ENCODE measurements at places on chromosomes 3 and 15. TPM values are rescaled to one million over a fixed set of nuclear protein-coding genes. Genes with fewer than 3 reads are reported as not detected.

GRCh38 chr3:94714194-94714593 lies 651.3 kb downstream of the NSUN3 start:
- DNase-seq = no peak

ACTRT3 gene
- 0.11 TPM for total RNA-seq

ANKRD63 gene
- not detected for total RNA-seq

DNA sequence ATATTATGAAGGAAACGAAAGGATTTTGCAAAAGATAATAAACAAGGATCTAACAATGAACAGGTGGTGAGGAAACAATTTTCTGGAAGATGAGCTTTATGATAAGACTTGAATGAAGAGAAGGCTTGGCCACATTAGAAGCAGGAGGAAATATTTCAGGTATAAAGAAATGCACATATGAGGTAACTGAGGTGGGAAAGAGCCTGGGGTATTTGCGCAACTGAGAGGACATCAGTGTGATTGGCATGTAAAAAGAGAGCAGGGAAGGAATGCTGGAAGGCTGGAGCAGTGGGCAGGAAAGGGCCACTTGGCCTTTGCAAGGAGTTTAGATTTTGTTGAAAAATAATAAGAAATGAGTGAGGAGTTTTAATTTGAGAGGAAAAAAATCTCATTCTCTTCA lies 414.4 kb upstream of the TMCO5A start:
- no peak for DNase-seq

GRCh38 chr3:128424508-128425069 lies 42.1 kb downstream of the DNAJB8 start:
- DNase-seq = no peak

DNA sequence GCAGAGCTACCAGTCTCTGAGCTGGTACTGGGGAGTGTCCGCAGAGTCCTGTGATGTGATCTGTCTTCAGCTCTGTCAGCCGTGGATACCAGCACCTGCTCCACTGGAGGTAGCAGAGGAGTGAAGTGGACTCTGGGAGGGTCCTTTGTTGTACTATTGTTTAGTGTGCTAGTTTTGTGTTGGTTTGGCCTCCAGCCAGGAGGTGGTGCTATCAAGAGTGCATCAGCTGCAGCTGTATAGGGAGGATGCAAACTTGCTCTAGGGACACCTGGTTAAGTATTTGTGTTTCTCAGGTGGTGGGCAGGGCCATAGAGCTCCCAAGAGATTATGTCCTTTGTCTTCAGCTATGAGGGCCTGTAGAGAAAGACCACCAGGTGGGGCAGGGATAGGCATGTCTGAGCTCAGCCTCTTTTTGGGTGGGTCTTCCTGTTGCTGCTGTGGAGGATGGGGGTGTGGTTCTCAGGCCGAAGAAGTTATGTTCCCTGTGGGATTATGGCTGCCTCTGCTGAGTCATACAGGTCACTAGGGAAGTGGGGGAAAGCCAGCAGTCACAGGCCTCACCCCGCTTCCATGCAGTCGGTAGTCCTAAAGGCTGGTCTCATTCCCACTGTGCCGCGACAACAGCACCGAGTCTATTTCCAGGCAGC lies 443.2 kb upstream of the TBL1XR1 start:
- DNase-seq = no peak

ALDH1L1 gene
- 0.46 TPM for total RNA-seq

LMOD3 gene
- not detected for total RNA-seq

GRCh38 chr3:179098388-179099077 lies 26.9 kb upstream of the ZMAT3 start:
- no peak for DNase-seq

- DNase-seq = no peak
Observed at GRCh38 chr3:8529738-8530525, 28.3 kb downstream of the LMCD1 start.

- DNase-seq = no peak
Observed at GRCh38 chr3:41997702-41998550, 36.0 kb upstream of the ULK4 start.

- no peak for DNase-seq
Observed at GRCh38 chr15:41877631-41878354, 16.1 kb downstream of the SPTBN5 start.

SLC6A20 gene
- 3.5 TPM for total RNA-seq

GOLGA8J gene
- not detected for total RNA-seq

TFG gene
- 57.5 TPM for total RNA-seq

- no peak for DNase-seq
Observed at GRCh38 chr15:99909592-99910295, 176.5 kb upstream of the LYSMD4 start.

POC1A gene
- 23.4 TPM for total RNA-seq

- no peak for DNase-seq
Observed at GRCh38 chr15:100889385-100890050, 9.9 kb downstream of the ALDH1A3 start.

GRCh38 chr3:102441832-102442231 lies 7.0 kb downstream of the ZPLD1 start:
- DNase-seq = no peak

DNA sequence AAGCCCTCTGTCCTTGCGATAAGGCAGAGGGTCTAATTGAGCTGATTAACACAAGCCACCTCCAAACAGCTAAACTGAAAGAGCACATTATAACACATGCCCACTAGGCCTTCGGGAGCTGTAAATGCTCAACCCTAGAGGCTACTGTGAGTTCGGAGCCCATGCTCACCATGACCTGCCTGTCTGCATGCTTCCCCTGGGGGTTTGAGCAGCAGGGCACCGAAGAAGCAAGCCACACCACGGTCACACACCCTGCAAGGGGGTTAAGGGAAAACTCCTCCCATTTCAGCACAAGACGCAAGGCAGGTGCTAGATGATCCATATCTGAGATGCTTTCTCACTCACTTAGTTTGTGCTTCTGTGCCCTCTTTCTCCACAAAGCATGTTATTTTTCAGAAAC lies 435.9 kb upstream of the CADM2 start:
- no peak for DNase-seq

- DNase-seq = no peak
Observed at GRCh38 chr3:53672981-53673380, 173.2 kb downstream of the CHDH start.

DNA sequence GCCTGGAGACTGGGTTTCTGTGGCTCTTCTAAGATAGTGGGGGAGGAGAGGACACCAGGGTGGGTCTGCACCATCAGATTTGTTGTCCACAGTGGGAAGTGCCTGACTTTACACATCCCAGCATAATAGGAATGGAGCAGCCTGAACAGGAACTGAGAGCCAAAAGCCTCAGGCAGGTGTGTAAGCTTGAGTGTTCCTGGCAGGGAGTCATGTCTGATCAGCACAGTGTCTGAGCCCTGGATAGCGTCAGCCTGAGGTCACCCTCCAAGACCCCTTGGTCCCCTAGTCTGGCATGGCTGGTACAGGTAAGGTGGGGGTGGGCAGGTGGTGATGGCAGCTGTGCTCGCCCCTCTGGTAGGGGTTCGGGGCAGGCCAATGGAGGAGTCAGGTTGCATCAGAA lies 20.2 kb downstream of the INSYN1 start:
- no peak for DNase-seq

- DNase-seq = no peak
Observed at GRCh38 chr3:138740072-138740471, 94.7 kb downstream of the PIK3CB start.

- DNase-seq = no peak
Observed at GRCh38 chr3:24225385-24225950, 269.2 kb downstream of the THRB start.
